ENCODE measurements at places on chromosomes 1 and 21.

- DNase-seq, result no peak
Observed at GRCh38 chr1:41108696-41109275, 87.3 kb upstream of the SLFNL1 start.

- DNase-seq, result no peak
Observed at GRCh38 chr1:247119600-247120407, 15.6 kb upstream of the ZNF669 start.

DNA sequence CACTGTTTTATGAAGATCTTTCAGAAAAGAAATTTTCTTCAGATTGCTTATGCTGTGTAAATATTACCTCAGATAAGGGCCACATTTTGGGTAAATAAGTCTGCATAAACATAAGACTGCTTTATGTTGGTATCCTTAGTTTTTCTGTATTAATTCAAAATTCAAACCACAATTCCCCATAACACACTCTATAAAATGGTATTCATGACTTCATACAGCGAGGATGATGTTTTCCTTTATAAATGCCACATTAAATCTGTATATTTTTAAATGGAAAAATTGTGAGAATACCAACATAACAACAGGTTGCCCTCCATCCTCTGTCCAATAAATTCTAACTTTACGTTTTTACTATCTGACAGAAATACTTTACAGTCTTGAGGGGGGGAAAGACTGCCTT, 248.7 kb upstream of the CXADR start:
- DNase-seq, result no peak

- DNase-seq, result no peak
Observed at GRCh38 chr1:3630914-3631313, 6.1 kb downstream of the TPRG1L start.

GRCh38 chr1:59560807-59561450, 253.8 kb upstream of the HOOK1 start:
- DNase-seq, result no peak

DNA sequence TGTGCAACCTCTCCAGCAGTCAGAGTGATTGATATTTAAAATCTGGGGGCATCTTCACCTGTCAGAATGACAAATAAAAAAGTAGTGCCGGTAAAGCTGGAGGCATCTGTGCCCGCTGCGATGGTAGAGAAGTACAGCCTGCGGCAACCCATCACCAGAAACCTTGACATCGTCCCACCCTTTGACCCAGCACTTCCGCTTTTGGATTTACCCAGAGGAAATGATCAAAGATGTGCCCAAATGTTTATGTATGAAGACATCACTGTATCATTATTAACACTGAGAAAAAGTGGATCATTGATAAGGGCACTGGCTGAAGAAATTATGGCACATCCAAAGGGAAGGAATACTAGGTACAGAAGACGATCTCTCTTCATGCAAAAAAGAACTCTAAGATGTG, 96.0 kb downstream of the PGBD5 start:
- no peak for DNase-seq

- no peak for DNase-seq
Observed at GRCh38 chr1:53401813-53402745, 57.1 kb upstream of the DMRTB1 start.

- DNase-seq, result peak; percentile 86
Observed at GRCh38 chr1:15949453-15950245, 26.3 kb downstream of the ZBTB17 start.

Data from GM12864 (cell line).